ENCODE measurements at places on chromosomes 4 and X.
A peak's percentile ranks its signal among the peaks of the same experiment; 100 is the strongest.

GRCh38 chr4:82268050-82268825 is 105.6 kb downstream of the HNRNPD start:
- peak; percentile 54 for DNase-seq

DNA sequence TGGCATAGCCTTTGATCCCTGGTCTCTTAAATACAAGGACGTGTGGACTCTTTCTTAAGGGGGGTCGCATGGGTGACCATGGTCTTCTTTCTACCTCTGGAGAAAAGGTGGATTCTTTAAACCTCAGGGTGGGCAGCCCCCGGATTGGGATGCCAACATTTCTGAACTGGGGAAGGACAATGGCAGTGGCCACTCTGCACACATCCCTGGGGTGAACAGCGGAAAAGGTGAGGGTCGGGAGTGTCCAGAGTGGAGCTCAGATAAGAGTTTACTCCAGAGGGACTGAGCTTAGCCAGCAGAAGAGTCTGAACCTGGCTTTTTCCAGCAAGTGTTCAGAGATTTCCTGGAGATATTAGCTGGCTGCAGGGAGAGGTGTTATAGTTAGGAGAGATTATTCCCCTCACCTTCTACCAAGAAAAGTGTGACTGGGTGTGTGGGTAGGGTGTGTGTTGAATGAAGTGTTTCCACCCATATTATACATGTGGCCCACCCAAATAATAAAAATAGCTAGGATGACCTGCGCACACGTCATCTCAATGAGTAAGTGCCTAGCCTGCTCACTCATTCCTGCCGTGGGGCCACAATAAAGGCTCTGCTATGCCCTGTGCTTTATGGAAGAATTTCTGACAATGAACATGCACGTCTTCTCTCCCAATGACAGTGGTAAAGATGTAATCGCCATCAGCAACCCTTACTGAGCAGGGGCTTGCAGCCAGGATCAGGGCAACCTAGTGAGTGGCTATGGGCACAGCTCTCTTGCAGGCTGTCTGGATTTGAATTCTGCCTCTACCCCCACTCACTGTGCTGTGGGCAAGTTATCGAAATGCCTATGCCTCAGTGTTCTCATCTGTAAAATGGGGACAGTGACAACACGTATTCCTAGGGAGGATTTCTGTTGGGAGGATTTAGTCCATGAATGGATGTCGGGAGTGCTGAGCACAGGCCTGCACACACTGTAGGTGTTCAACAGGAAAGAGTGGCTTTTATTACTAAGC is 76.6 kb downstream of the SLC2A9 start:
- DNase-seq = no peak

DNA sequence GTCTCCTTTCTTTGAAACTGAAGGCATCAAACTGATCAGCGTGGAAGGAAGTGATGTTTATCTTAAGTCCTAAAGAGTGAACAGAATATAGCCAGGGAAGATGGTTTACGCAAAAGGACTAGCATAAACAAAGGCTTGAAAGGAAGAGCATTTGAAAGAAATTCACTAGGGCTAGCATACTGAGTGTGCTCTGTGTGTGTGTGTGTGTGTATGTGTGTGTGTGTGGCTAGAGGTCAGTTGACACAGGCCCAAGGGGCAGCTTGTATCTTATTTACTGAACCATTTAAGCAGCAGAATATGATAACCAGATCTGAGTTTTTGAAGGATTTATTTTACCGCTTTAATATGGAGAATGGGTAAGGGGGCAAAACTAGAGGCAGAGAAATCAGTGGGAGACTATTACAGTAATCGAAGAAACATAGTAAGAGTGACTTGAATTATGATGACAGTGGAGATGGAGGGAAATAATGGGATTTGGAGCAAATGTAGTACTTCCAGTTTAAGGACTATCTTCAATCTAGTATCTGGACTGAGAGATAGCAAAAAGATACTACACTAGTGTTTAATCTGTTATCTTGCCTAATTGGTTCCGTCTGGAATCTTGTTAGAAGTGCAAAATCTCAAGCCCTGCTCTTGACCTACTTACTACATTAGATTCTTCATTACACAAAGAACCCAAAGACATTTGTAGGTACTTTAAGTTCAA is 36.9 kb downstream of the CEP44 start:
- DNase-seq = no peak

DNA sequence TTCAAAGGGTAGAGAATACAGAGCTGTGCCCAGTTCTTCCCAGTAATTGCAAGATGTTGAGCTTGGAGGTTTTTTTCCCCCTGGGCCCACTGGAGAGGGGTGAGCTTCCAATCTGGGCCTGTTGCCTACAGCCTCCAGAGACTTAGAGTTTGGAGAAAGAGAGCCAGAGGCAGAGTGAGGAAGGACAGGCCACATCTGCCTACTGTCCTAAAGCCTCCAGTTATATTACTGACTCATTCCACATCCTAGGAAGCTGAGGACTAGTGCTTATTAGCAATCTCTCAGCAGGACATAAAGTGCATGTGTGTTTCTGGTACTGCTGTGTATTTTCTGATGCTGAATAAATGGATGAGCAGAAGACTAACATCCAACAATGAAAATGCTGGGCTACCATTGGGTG is 181.0 kb upstream of the MAMLD1 start:
- DNase-seq = no peak

DNA sequence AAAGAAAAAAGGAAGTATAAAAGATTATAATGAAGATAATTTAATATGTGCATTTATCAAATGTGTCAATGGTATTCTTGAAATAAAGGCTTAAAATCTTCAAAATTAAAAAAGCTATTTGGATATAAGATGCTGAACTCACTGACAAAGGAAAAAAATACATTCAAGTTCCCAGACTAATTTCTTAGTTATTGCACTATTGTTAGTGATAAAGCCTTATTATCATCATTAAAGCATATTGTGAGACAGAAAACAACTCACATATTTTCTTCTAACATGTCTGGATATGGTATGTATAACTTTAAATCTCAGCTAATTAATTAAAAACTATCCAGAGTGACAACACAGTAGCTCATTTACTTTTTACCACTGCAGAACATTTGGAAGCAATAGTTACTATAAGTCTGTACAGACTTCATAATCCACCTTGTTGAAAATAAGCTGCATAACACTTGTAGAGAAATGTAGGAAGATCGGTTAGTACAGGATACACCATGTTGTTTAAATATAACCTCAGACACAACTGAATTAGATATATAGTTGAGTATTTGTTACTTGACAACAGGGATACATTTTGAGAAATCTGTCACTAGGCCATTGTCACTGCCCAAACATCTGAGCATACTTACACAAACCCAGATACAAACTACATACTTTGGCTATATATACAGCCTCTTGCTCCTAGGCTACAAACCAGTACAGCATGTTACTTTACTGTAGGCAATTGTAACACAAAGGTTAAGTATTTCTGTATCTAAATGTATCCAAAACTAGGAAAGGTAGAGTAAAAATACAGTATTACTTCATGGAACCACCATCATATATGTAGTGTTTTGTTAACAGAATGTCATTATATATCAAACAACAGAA is 12.8 kb upstream of the FAM200B start:
- no peak for DNase-seq

GRCh38 chr4:82097504-82097903 is 276.3 kb downstream of the HNRNPD start:
- DNase-seq = no peak

- DNase-seq = peak; percentile 95
Measured at GRCh38 chrX:107673933-107674479, 45.7 kb downstream of the PRPS1 start.

DNA sequence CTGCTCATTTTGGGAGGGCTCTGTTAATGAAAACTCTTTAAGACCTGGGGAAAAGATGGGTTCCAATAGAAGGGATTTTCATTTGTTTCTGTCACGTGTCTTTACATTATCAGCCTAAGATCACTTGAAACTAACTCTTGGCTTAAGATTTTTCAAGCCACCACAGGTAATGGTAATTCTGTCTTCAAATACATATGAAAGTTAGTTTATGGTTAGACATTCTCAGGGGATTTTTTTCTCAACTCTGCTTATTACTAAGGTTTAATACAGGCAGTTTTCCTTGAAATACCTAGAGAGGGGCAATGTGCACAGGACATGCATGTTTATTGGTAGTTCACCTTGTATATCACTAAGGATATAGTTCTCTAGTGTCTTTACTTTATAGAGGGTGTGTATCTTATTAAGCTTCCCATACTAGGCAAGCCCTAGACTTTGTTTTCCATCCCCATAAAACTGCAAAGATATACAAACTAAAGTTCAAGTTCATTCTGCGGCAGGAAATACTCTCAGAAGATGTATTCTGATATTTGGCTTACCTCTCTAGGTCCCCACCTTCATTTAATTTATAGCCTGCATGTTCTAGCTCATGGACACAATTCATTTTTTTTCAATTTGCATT is 38.2 kb upstream of the MYOZ2 start:
- DNase-seq = no peak

DNA sequence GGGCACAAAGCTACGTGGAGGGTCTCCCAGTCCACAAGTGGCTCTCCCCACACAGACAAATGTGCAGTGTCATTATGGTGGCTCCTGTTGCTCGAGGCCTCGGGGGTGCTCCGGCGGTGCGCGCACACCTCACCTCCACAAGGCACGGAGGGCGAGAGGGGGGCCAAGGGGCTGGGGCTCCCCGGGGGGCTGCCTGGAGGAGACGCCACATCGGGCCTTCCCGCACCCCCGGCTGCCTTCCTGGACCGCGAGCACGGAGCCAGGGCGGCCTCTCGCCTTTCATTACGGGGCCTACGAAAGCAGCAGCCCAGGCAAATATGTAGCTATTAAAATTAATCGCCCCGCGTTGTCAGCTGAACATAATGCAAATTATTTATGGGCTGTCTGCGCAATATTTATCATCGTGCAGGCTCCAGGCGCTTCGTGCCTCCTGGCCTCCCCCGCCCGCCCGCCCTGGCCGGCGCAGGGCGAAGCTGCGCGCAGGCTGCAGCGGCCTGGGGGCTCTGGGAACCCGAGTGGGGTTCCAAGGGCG is 70.8 kb upstream of the BCOR start:
- DNase-seq = no peak
